ENCODE measurements at places on chromosomes 7 and 10.

DNA sequence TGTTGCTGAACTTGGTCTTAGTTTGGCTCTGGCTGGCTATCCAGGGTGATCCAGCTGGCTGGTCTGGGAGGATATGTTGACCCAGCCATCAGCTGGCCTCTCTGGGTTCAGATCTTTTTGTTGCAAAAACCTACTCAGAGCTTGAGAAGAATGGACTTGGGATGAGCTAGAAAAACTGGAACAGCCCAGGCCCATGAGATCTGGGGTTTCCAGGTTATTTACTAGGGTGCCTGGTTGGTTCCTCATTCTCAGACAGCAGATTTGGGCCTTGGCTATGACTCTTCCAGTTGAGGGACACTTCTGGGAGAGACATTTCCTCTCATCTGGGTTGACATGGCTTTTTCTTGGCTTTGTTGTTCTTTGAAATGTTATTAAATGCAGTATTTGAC is 116.6 kb downstream of the ADCY1 start:
- no peak for DNase-seq

GRCh38 chr7:151313857-151314256 is 27.8 kb upstream of the NUB1 start:
- no peak for DNase-seq

DNA sequence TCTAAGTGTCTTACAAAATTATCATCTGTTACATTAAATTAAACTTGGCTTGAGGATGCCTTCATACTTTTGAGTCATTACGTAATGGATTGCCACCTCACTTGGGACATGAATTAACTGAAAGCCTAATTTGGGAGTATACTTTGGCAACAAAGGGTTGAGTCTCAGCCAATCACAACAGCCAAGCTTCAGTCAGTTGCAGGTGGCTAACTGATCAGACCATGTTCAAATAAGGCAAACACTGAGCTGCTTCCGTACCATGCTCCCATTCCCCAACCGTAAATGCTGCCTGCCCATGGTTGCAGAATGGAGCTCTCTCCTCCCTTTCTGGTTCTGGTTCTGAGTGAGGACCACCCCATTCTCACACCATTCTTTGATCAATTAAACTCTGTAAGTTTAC is 92.9 kb upstream of the STK17A start:
- no peak for DNase-seq

GRCh38 chr7:37765872-37766525 is 82.4 kb upstream of the NME8 start:
- DNase-seq, result no peak

DNA sequence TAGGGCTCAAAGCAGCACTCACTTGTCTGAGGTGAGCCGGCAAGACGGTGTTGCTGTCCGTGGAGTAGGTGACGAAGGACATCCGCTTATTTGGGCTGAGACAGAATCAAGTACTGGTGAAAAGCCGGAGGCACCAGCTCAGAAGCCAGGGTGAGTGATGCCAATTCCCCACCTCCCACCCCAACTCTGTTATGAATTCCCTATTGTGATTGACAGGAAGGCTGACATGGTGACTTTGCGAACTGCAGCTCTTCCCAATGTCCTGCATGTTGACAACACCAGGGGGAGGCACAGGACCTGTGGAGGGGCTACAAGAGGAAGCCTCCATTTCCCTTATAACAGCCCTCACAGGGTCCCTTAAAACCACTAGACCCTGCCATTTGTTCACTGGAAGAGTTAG is 52.3 kb upstream of the MSMB start:
- no peak for DNase-seq

GRCh38 chr7:44052771-44053365 is 8.4 kb downstream of the DBNL start:
- DNase-seq, result no peak

DNA sequence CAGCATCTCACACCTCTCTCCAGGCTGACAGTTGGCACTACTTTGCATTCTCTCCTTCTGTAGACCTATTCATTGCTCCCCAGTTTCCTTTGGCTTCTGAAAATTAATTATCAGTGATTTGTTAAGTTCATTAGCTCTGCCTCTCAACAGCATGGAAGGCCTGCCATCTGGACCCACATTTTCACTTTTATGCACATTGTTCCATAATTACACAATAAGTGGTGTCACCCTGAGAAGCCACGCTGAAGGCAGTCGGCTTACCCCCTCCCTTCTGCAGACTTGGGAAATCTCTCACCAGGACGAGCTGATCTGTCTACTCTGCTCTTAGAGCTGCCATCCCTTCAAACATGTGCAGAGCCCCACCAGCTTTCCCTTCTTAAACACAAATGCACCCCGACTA is 64.7 kb downstream of the SLIT1 start:
- DNase-seq, result no peak

GRCh38 chr10:77355844-77356243 is 281.8 kb downstream of the KCNMA1 start:
- DNase-seq, result no peak

GRCh38 chr10:108436096-108436495 is 1271.6 kb upstream of the SORCS1 start:
- DNase-seq, result no peak

DNA sequence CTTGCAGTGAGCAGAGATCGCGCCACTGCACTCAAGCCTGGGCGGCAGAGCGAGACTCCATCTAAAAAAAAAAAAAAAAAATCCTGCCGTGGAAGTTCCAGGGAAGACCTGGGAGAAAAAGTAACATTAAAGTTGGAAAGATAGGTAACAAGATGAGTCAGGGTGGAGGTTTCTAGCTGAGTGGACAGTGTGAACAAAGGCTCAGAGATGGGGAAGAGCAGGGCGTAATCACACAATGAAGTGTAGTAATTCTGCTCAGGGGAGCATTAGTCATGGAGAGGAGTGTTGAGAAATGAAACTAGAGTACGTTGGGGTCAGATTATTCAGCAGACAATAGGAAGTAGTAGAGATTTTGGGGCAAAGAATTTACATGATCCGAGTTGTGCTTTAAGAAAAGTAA is 21.6 kb upstream of the WASL start:
- no peak for DNase-seq

DNA sequence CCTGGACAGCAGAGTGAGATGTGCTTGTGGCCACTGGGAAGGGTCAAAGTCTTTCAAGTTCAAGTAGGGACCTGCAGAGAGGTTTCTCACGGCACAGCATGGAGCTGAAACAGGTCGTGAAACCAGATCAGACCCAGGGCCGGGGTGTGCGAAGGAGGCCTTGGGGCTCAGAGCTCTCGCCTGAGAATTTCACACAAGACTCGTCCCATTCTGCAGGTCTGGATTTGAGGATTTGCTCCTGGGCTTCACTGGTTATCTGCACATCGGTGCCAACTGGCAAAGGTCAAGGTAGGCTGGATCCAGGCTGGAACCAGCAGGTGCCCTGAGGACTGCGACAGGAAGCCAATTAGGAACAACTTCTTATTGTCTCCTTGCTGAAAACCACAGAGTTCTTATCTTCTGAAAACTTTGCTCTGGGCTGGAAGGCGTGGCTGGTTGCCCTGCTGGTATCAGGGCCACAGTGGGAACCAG is 24.0 kb upstream of the GTF2I start:
- no peak for DNase-seq

- DNase-seq, result no peak
These were observed 24.0 kb downstream of the HYCC1 start for GRCh38 chr7:22989643-22990587.

DNA sequence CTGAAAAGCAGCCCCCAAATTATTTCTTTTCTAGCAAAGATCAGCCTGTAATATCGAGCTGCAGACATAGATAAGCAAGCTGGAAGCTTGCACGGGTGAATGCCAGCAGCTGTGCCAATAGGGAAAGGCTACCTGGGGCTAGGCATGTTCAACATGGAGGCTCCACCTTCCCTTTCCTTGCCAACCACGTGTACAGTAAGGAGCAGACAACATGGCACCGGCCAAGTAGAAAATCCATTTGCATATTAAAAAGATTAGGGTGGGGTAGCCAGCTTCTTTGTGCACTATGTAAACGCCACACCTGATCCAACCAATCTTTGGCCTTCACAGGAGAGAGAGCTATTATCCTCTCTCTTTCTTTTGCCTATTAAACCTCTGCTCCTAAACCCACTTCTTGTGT is 56.7 kb upstream of the SEPHS1 start:
- DNase-seq, result peak; percentile 90

DNA sequence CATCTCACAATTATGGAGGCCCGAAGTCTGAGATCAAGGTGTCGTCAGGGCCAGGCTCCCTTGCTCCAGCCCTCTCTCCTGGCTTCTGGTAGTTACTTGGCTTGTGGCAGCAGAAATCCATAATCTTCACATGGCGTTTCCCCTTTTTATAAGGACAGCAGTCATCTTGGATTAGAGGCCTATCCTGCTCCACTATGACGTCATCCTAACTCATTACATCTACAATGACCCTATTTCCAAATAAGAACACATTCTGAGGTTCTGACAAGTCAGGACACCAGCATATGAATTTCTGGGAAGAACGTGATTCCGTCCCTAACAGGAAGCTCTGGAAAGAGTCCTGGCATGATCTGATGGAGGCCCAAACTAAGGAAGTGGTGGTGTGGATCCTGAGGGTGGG is 35.8 kb downstream of the NEUROG3 start:
- DNase-seq, result no peak

- no peak for DNase-seq
These were observed 82.2 kb upstream of the NAMPT start for GRCh38 chr7:106367018-106367420.

DNA sequence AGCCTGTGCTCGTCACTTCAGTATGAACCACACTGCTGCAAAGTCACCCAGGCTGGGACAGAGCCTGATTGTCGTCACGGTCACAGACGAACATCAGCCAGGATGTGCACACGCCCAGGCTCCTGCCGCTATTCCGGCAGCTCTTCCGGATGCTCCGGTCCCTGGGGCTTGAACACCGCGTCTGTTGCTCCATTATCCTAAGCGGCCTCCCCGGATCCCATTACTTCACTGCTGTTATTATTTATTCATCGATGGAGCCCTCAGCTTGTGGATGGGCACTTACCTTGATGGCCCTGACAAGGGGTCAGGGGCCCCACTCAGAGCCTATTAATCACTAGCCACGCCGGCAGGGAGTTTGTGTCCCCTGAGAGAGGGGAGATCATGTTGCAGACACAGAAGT is 120.8 kb upstream of the PCBD1 start:
- DNase-seq, result no peak

DNA sequence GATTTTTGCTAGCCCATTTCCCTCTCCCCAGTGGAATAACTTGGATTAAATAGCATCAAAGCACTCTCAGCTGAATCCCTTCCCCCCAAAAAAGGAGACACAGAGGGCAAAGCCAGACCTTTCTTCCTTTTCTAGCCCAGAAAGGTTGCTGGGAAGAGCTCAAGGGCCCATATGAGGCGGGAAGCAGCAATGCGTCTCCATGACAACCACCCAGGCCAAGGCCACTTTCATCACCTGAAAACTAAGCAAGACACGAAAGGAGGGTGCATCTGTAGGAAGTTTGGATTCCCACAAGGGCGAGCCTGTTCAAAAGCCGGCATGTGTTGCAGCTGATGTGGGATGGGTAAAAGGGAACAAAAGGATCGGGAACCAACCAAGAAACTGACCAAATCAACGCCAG is 229.1 kb downstream of the PLXNA4 start:
- DNase-seq, result no peak

GRCh38 chr7:95190515-95190914 is 133.8 kb downstream of the PON1 start:
- DNase-seq, result no peak

- no peak for DNase-seq
These were observed 21.1 kb upstream of the EZH2 start for GRCh38 chr7:148905093-148905666.

DNA sequence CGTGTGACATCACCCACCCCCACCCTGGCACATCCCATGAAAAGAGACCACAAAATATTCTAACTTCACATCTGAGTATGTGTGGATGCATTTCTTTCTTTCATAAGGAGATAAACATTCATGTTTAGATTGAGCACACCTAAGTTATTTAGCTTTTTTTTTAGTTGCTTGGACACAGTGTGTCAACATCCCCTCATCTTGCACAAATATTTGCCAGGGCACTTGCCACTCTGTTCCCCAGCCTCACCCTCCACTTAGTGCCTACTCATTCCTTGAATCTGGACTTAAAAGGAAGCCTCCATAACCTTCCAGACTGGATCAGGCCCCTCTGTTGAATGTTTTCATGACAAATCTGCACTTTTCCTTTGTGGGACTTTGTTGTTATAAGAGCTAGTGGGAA is 338.9 kb upstream of the IGFBP3 start:
- DNase-seq, result no peak

DNA sequence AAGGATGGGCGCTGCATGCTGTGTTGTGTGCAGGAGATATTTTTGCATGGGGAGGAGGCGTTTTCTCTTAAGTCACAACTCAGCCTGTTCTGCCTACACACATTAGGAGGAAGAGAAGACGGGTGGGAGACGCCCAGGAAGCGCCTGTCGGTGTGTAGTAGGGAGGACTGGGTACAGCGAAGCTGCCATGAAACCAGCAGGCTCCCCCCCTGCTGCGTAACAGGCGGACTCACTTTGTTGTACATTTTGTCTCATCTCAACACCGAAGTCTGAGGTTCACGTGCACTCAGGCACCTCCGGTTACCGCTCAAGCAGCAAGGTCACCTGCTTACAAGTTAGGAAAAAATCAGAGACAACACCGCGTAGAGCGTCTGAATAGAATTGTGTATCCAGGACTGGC is 56.3 kb downstream of the CRTAC1 start:
- DNase-seq, result no peak

DNA sequence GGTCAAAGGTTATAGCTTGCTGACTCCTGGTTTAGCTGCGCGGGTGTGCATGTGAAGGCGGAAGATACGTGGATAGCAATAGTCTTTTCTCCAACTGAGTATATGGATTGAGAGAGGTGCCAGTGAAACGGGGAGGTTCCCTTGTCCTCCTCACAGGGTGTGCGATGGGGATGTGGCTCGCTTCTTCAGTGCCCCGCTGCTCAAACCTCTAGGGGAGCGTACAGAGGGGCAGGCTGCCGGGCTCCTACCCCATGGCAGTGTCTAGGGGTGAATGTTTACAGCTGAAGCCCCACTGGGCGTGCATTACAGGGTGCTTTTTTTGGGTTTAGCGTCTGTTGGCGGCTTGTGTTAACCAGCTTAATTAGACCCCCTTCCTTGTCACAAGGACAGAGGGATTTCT is 438.5 kb downstream of the CCSER2 start:
- no peak for DNase-seq

- DNase-seq, result no peak
These were observed 5.5 kb upstream of the IKZF1 start for GRCh38 chr7:50298811-50299562.

DNA sequence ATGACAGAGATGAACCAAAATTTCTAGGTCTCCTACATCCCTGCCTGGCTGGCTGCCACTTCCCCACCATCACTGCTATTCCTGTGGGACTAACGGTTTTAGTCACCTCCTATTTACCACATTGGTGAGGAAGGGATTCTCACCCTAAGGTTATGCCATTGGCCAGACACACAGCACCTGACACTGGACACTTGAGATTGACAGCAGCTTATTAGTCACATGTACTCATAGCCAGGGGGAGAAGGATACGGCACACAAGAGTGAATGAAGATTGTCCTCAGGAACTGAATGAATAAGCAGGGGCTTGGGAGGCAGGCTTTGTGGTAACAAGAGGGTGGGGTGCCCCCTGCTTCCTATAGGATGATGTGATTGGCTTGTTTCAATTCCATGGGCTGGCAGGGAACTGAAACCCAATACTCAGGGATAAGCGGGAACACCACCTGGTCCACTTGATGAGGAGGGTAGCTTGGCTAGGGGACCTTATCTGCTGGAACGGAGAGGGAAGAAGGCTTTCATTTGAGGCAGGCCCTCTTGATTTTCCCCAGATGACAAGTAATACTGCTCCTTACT is 99.0 kb downstream of the SPAG6 start:
- no peak for DNase-seq

- no peak for DNase-seq
These were observed 10.1 kb downstream of the ANKRD22 start for GRCh38 chr10:88841316-88842111.

- no peak for DNase-seq
These were observed 169.6 kb upstream of the ITGB1 start for GRCh38 chr10:33127622-33128021.

Measured in HAP-1 (cell line).